ENCODE measurements at places on chromosomes 7 and 10. TPM values are rescaled to one million over a fixed set of nuclear protein-coding genes. Genes with fewer than 3 reads are reported as not detected.

The FGFBP3 gene
- total RNA-seq = 3.6 TPM

The CARD11 gene
- total RNA-seq = 72.1 TPM

The PTN gene
- total RNA-seq = not detected

The TLX1 gene
- total RNA-seq = not detected

The PDK4 gene
- total RNA-seq = 0.74 TPM

The ANK3 gene
- total RNA-seq = 12.8 TPM

The TMEM270 gene
- total RNA-seq = not detected

The LMBR1 gene
- total RNA-seq = 51.9 TPM

GRCh38 chr10:97981816-97982215, 48.6 kb downstream of the CRTAC1 start:
- no peak for DNase-seq
- H3K4me1 ChIP-seq = no peaks in the 10 kb centered on the region
- H3K4me3 ChIP-seq = no peak overlapping the region

GRCh38 chr7:22447008-22447407, 53.0 kb downstream of the STEAP1B start:
- no peak overlapping the region for H3K27ac ChIP-seq
- H3K36me3 ChIP-seq = no peaks in the 10 kb centered on the region
- no peak for DNase-seq
- H3K27me3 ChIP-seq = no peaks in the 10 kb centered on the region

DNA sequence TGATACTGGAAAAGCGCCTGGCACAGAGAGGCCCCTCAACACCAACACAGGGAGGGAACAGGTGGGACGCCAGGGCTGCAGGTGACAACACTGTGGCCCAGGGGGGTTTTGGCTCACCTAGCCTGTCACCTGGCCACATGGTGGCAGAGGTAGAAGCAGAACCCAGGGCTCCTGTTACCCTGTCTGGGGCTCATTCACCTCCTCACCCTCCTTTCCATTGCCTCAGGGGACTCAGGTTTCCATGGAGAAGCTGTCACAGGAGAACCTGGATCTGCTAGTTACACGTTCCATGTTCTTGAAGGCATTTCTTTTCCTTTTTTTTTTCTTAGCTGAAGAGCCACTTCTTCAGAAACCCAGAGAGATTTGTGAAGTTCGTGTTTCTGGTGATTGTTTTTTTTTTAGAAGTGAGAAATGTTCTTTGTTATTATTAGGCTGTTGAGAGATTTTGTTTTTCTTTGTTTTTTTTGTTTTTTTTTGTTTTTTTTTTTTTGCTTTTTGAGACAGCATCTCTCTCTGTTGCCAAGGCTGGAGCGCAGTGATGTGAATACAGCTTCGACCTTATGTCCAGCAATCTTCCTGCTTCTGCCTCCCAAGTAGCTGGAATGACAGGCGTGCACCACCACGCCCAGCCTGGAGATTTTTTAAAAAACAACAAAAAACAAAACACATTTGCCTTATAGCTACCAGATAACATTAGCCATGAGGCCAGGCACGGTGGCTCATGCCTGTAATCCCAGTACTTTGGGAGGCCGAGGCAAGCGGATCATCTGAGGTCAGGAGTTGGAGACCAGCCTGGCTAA, 16.0 kb downstream of the DENND2A start:
- H3K36me3 ChIP-seq = no peaks in the 10 kb centered on the region
- H3K27me3 ChIP-seq = no peaks in the 10 kb centered on the region
- no peak overlapping the region for H3K4me3 ChIP-seq
- H3K4me1 ChIP-seq = no peaks in the 10 kb centered on the region
- DNase-seq = no peak

- H3K36me3 ChIP-seq = no peaks in the 10 kb centered on the region
- DNase-seq = no peak
- no peak overlapping the region for H3K4me3 ChIP-seq
- H3K27me3 ChIP-seq = no peaks in the 10 kb centered on the region
- no peak overlapping the region for H3K27ac ChIP-seq
Measured at GRCh38 chr7:17130281-17131059, 168.0 kb upstream of the AHR start.

DNA sequence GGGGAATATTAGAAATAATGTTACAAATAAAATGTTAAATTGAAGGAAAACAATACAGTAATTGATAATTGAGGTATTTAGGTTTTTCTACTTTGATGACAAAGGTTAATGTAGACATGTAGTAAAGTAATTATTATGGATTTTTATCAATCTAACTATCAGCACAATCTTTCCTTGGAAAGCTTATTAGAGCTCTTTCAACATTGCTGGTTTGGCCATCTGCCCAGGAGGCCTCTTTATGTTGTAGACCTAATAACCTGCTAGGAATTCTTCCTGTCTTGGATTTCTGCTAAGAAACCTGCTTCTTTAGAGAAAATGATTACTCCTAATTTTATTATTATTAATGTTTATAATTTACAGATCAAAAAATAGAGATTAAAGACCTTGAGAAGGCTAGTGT, 78.9 kb downstream of the CHRM2 start:
- no peaks in the 10 kb centered on the region for H3K27me3 ChIP-seq
- H3K36me3 ChIP-seq = no peaks in the 10 kb centered on the region
- H3K27ac ChIP-seq = no peak overlapping the region
- no peak for DNase-seq
- H3K4me3 ChIP-seq = no peak overlapping the region

GRCh38 chr7:115679976-115680375, 350.6 kb downstream of the TFEC start:
- H3K27ac ChIP-seq = no peak overlapping the region
- DNase-seq = no peak
- H3K4me1 ChIP-seq = no peaks in the 10 kb centered on the region
- H3K27me3 ChIP-seq = no peaks in the 10 kb centered on the region
- H3K4me3 ChIP-seq = no peak overlapping the region

DNA sequence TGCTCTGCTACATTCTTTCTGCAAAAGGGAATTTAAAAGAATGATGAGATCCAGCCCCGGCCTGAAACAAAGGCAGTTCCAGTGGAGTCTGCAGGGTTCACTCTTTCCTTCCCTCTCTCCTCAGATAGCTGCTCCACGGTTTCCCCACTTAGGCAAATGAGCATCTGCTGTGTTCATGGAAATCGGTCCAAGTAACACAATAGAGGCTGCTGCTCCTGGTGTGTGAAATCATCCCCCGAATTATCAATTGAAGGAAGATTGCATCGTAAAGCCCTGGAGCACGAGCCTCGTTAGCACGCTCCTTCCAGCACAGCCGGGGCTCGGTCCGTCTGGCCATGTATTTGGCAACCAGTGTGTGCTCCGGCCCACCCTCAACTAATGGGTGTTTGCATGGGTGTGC, 108.3 kb upstream of the DPP6 start:
- no peak overlapping the region for H3K4me3 ChIP-seq
- no peaks in the 10 kb centered on the region for H3K27me3 ChIP-seq
- DNase-seq = no peak
- no peaks in the 10 kb centered on the region for H3K4me1 ChIP-seq
- no peaks in the 10 kb centered on the region for H3K36me3 ChIP-seq
- H3K27ac ChIP-seq = no peak overlapping the region

All from CD8-positive, alpha-beta memory T cell (primary cell).